Anterior cingulate cortex (tissue), 58 donors: ENCODE measurements at places on chromosomes 13 and 19.
A peak's percentile ranks its signal among the peaks of the same experiment; 100 is the strongest.

DNA sequence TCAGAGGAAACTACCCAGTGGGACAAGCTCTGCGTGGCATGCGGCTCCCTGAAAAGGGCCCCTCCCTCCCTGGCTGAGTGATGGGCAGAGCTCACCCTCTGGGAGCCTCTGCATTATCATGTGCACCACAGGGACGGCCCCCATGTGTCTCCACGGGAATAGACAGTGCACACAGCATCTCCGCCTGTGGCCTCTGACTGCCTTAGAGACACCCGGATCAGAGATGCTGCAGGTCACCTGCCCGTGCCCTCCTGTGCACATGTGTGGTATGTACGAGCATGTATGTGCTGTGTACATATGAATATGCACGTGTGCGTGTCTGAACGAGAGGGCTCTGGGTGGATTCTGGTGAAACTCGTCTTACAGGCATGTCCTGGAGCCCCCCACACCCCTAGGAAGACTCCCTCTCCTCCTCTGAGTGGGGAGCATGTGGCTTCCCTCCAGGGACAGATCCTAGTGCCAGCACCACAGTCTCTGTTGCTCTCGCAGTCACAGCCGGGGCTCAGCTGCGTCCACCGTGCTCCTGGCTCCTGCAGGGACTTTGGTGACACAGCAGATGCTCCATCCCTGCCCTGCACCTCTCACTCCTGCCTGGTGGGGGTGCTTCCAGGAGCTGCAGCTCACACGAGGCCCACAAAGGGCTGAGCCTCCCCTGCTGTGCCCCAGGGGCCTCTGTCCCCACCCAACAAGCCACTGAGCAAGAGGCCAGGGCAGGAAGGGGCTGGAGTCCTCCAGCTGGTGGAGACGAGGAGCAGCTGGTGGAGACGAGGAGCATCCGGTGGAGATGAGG, 19.6 kb downstream of the C13orf46 start:
- DNase-seq, result no peak

DNA sequence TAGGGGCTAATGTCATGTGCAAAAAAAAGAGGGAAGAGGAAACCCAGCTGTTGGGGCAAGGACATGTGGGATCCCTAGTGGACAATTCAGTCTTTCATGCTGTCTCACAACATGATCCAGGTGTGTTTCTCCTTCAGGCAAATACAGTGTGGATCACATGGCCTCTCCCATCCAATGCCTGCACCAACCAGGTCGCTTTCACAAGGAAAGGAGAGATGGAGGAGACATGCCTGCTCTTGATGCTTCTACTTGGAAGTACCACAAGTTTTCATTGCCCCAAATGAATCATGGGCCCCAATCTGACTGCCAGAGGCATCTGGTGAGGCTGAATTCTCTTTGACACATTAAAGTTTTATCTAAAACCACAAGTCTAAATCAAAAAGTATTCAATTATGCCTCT, 82.1 kb downstream of the DLEU7 start:
- DNase-seq, result no peak

GRCh38 chr13:56558698-56559320, 581.9 kb upstream of the PRR20A start:
- no peak for DNase-seq

DNA sequence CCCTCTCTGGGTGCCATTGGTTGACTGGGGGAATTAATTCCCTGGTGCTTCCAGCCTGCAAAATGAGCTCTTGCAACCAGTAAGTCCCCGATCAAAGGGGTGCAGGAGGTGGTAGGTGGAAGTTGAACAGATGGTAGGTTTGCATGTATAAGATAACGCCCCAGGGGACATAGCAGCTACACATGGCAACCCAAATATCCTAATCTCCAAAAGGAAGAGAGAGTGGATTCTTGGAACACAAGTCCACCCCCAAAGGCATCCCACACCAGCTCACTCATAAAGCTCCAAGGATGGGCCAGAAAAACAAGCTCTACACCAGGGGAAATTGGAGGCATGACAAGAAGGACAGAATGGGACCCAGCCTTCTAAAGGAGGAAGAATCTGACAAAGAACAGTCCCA, 4.8 kb downstream of the CD209 start:
- no peak for DNase-seq

- DNase-seq, result no peak
Measured at GRCh38 chr13:80469105-80469852, 128.4 kb upstream of the SPRY2 start.

DNA sequence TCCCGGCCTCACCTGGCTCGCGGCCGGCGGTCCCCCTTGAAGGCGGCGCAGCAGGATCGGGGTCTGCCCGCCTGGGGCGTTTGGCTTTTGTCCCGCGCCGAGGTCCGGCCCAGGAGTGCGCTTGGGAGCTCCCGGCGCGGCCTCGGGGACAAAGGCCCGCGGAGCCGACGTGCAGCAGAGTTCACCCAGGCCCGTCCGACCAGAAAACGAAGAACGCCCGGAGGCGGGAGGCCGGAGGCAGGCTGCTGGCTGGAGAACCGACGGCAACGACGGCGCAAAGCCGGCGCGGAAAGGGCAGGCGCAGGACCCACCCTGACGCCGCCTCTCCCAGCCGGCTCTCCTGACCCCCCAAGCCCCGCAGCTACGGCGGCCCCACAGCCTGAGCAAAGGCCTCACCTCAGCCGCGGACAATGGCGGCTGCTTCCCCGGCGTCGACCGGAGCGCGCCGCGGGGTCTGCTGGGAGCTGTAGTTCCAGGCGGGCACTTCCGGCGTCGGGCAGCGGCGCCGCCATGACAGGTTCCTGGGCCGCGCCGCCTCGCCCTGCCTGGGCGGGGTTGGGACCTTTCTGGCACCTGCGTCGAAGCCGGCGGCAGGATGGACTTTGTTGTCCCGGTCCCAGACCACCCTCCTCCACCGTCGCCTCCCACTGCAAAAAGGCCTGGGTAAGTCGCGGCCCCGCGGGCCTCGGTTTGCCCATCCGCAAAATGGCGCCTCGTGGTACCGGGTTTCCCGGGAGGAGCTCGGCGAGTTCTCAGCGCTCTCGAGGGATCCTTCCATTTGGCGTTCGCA, at the start of gene ZNF606:
TSS of gene ZNF606 (minus strand) at position 437 of the 790 bp plus-strand sequence. CDS start 1,501 bp downstream, outside the sequence.
- DNase-seq, result peak; percentile 86

DNA sequence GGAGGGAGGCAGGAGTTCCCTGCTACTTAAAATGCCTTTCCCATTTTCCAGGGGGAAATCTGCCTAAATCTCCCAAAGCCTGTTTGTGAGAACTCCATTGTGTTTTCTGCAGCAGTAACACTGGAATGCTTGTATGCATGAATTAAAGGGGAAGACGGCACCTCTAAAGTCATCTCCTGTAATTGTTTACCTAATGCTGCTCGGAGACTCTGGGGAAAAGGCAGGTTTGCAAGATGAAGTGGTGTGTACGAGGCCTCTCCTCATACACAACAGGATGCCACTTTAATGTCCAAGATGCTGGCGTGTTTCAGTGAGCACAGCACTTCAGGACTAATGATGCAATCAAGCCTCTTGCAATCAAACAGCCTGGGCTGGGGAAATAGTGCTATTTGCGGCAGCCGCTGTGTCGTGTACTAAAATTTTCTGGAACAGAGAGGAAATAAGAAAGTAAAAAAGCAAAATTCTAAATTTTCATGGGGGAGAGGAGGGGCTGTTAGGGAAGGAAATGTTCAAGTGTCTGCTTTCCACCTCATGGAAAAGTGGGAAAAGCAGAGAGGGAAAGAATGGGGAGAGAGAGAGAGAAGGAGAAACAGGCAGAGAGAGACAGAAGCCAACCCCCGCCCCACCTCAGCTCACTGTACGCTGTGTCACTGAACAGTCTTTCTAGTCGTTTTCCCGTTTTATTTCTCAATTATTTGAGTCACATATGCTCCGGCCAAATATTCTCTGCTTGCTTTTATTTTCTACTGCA, 32.9 kb downstream of the TSHZ3 start:
- DNase-seq, result no peak

DNA sequence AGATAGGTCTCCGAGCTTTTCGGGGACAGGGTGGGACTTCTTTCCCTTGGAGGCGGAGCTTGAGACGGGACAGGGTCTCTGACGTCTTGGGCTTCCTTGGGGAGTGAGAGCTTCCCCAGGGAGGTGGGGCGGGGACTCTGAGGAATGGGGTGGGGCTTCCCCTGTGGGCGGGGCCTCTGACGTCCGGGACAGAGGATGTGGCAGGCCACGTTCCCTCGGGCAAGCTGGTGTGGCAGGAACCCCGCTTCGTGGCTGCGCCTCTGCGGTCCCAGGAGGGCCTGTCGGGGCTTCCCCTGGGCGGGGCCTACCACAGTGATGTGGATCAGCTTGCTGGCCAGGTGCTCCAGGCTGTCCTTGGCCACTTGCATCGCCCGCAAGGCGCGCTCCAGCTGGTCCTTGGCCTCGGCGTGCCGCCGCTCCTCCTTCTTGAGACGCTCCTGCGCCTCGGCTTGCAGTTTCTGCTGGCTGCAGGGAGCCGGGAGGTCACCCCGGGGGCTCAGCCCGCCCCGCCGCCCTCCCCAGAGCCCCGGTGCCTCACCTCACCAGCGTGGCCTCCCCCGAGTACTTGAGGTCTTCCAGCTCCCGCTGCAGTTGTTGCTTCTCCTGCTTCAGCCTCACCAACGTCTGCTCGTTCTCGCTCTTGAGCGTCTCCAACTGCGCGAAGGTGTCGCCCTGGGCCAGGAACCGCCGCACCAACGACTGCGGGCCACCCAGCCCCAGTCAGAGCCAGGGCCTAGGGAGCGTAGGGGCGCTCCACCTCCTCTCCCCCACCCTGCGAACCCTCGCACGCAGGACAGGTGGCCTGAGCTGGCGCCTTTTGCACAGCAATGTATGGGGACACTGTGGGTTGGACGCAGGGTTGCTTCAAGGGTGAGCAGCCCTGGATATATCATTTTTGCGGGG, 3.3 kb upstream of the RGL3 start:
- no peak for DNase-seq

- no peak for DNase-seq
Measured at GRCh38 chr19:33177417-33177979, 16.6 kb upstream of the LRP3 start.

- no peak for DNase-seq
Measured at GRCh38 chr19:47802521-47803043, 1.8 kb downstream of the TPRX1 start.

DNA sequence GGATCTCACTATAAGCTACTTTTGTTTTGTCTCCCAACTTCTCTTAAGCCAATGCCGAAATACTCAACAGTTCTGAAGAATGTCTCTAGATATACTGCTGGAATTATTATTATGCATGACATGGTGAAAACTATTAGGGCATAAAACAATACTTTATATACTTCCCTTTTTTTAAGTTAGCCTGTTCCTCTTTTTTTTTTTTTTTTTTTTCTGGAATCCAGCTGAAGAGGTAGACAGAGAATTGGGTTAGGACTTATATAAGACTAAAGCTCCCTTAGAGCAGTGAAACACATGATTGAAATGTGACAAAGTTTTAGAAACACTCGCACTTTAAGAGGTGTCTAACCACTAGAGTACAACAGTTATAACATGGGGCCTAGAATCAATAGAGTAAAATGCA, 850.9 kb upstream of the PCDH9 start:
- no peak for DNase-seq

GRCh38 chr13:98909016-98909415, 68.8 kb downstream of the DOCK9 start:
- DNase-seq, result no peak
